Inflammatory macrophage treated with lipopolysaccharide for 1 hour (primary cell): ENCODE measurements at places on chromosomes 4 and X.
A peak's percentile ranks its signal among the peaks of the same experiment; 100 is the strongest.

DNA sequence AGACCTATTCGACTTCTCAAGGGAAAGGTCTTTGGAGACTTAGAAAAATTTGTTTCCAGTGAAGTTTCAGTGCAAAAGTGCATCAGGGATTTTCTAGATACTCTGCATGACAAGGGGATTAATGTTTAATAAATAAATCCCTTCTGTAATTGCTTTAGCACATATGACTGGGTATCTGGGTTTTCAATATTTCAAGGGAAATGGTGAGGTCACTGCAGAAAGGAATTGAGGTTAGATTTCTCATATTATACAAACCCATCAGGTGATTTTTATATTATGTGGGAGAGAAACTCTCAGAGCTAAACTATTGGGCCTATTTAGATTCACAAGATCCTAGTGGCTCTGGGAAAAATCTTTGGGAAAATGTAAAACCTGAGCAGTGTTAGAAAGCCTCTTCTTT, 48.3 kb upstream of the SLC4A4 start:
- no peak for DNase-seq

GRCh38 chr4:53734584-53735353, 143.5 kb upstream of the LNX1 start:
- DNase-seq, result peak; percentile 56

DNA sequence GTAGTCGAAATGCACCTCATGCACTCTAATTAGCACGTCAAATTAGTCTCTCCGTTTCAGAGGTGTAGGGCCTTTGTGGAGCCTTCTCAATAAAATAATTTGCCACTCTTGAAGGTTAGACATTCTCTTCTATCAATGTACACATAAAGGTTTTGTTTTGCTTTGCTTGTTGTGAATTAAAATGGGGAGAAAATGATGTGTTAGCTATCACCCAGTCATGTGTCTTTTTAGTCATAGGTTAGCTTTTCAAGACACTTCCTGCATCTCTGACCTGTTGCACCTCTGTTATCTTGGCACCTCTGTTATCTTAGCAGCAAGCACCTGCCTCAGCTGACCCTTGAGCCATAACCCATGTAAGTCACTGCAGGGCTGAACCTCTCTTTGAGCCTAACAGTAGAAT, 936 bp downstream of the TMEM144 start:
- no peak for DNase-seq

DNA sequence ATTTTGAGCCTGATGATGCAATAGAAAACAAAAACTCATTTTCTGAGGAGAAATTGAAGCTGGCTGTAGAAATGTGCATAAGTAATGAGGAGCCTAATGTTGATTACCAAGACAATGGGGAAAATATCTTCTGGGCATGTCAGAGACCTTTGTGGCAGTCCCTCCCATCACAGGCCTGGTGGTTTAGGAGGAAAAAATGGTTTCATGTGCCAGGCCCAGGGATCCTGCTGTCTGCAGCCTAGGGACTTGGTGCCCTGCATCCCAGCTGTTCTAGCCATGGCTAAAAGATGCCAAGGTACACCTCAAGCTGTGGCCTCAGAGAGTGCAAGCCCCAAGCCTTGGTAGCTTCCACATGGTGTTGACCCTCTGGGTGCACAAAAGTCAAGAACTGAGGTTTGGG, 128.7 kb upstream of the ARHGEF9 start:
- no peak for DNase-seq

DNA sequence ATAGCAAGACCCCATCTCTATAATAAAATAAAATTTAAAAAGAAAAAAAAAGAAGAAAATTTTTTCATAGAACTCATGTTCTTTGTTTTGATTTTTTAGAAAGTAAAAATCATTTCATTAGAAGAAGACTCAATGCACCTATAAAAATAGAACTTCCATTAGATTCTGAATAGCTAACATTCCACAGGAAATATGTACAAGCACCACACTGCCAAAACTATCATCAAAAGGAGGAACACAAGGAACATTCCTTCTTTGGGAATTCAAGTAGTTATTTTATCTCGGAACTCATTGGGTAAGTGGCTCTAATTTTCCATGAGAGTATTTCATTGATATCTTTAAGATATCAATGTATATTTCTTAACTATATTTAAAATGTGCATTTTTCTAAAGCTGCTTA, 157.6 kb downstream of the CAMK2D start:
- no peak for DNase-seq

- DNase-seq, result no peak
Measured at GRCh38 chr4:142085513-142086292, 449.3 kb downstream of the IL15 start.
